ENCODE measurements at places on chromosomes 2 and 18.

- no peak for DNase-seq
Observed at GRCh38 chr18:3508576-3509549, 58.9 kb downstream of the TGIF1 start.

GRCh38 chr2:17301437-17301836, 216.8 kb downstream of the RAD51AP2 start:
- no peak for DNase-seq

DNA sequence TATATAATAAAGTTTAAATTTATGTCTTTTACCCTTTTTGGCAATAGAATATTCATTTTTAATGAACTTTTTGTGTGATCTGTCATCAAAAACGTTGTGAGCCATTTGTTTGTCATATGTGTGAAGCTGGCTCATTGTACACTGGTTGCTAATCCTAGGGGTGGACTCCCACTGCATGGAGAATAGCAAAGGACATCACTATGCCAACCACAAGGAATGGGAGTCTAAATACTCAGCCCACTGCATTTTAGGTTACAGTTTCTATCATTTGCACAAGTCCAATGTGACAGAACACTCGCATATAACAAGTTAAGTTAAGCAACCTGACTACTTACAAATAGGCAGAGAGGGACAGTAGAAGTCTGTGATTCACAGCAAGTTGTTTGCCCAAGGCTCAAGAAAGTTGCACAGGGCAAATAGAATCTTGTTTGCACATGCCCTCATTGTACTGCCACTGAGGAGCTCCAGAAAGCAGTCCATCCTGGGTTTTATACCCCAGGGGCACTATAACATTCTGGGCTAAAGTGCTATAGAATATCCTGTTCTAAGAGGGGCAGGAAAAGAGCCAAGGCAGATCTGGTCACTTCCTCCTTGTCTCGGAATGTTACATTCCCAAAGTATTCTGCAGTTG, 545.9 kb upstream of the GCFC2 start:
- DNase-seq: no peak

DNA sequence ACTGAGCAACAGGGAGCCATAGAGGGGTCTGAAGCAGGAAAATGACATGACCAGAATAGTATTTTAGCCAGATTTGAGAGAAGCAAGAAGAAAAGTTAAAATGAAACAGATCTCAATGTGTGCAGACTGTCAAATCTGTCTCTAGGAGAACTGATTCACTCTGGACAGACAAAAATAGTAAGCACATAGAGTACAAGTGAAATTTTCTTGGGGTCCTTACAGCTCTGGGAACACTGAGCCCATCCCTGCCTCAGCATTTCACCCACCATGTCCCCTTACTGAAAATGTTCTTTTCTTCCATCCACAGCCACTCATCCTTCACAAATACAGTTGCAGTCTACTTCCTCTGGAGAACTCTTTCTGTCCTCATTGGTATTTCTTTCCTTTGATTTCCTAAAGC, 359.2 kb downstream of the MTX2 start:
- no peak for DNase-seq

DNA sequence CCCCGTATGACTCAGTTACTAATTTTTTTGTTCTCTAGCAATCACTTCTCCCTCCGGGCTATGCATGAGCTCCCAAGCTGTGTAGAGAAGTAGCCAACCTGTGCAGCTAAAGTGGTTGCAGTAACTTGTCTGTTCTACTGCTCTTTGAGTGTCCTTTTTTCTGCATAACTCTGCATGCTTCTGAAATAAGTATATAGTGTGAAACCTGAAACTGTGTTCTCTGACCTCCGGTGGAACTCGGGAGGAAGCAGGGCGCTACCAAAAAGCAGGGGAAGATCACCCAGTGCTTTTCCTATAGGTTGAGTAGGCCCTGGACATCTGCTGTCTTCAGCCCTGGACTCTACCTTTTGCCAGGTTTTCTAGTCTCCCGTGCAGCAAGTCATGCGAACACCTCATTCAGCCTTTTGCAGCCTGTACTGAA, 47.8 kb downstream of the PHLPP1 start:
- DNase-seq: no peak

GRCh38 chr2:157324331-157324843, 1.2 kb downstream of the ERMN start:
- no peak for DNase-seq

DNA sequence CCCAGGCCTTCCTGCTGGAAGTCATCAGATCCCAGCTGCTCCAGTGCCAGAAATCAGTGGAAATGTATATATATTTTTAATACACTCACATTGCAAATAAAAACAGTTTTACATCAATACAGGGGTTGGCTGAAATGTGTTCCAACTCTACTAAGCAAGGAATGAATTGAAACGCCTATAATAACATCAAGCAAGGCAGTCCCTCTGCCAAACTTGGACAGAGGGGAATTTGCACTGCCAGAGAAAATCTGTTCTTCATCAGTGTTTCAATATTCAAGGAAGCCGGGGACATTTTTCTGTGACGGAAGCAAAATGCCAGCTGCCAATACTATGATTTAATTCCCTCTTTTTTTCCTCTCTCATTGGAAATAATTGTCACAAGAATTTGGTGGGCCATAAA, 335.3 kb downstream of the TNS1 start:
- no peak for DNase-seq

Data from ureter (tissue), 1 donor.